AML-193 (cell line): ENCODE measurements at places on chromosomes 1 and 21.

DNA sequence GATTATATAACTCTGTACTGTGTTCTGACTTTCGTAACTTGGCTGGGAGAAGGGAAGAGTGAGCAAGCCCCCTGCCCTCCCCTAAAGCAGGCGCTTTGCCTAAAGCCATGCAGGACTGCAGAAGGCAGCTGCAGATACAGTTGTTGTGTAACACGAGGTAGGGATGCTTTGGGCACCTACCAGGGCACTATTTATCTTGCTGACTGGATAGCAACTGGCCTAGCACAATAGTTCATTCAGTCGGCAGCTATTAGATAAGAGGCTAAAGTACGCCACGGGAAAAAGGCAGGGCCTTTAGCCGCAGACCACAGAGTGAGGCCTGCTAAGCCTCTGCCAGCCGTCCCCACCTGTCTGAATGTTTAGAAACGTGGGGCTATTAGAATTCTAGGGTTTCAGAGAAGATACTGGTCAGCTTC, 80.9 kb downstream of the TTC3 start:
- no peak for DNase-seq

GRCh38 chr21:32994305-32994704, 31.4 kb upstream of the OLIG2 start:
- DNase-seq = peak; percentile 34

GRCh38 chr1:115647507-115647906, 5.7 kb downstream of the VANGL1 start:
- no peak for DNase-seq

GRCh38 chr1:1065265-1065939, 8.7 kb downstream of the RNF223 start:
- DNase-seq = no peak

DNA sequence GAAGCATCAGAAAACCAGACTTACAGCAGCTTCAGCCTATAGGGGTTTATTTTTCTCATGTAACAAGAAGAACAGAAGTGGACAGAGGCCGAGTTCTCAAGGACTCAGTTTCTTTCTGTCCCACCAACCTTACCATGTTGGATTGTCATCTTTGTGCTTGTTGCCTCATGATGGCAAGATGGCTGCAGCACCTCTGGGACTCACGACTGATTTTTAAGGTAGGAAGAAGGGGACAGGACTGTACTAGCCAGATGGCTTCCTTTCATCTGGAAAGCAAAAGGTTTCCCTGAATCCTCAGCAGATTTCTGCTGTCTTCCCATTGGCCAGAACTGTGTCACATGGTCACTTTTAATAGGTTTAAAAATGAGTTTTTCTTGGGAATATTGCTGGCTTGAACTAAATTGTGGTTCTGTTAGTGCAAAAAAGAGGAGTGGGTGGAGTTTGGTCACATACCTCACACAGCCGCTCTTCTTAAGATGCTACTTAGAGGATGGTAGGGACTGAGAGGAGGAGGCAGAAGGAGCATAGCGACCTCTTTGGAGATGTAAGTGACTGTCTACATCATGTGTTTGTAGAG, 48.1 kb upstream of the ENAH start:
- DNase-seq = no peak

DNA sequence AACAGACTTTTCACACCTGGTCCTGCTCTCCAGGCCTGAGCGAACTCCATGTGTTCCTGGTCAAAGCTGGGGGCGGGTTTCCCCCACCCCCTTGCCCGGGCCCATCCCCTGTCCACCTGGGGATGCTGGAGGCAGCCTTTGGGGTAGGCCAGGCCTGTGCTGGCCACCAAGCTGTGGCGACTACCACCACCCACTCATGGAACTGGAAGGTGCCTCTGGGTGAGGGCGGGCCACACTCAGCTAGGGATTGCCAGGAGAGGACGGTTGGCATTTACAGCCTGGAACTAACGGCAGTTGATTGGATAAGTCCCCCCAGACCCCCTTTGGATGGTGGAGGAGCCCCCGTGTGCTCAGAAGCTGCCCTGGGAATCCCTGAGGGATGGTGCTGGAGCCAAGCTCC, 7.9 kb downstream of the S100B start:
- no peak for DNase-seq

DNA sequence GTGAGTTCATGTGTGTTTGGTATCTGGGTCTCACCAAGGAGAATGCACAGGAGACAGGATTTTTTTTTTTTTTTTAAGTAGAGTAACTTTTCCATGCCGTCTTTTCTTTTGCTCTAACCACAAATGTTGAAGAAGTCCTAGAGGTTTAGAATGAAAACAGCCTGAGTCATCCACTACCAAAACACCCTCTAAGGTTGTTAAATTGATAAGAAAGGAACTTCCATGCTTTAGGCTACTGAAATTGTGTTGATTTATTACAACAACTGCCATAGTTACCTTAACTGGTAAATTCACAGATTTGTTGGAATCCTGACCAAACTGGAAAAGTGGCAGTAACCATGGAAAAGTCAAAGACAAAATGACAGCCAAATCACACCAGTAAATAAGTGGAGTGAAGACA, 375.6 kb downstream of the AMY1C start:
- DNase-seq = no peak

- no peak for DNase-seq
These were observed 20.5 kb upstream of the SIPA1L2 start for GRCh38 chr1:232650418-232650817.

DNA sequence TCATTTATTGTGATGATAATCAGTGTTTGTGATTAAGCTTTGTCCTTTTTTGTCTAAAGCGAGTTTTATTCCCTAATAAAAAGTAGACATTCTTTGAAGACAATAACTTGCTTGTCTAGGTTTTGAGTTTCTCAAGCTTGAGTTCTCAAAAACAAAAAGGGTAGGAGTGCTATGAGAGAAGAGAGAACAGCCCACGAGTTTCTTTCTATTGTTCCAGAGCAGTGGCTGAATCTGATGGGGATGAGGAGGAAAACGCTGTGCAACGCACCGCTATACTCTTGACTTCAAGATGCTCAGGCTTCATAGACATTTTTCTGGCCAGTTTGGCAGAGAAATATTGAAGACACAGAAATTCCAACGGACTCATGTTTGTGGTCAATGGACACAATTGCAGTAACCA, 669.8 kb upstream of the B3GALT2 start:
- DNase-seq = no peak

DNA sequence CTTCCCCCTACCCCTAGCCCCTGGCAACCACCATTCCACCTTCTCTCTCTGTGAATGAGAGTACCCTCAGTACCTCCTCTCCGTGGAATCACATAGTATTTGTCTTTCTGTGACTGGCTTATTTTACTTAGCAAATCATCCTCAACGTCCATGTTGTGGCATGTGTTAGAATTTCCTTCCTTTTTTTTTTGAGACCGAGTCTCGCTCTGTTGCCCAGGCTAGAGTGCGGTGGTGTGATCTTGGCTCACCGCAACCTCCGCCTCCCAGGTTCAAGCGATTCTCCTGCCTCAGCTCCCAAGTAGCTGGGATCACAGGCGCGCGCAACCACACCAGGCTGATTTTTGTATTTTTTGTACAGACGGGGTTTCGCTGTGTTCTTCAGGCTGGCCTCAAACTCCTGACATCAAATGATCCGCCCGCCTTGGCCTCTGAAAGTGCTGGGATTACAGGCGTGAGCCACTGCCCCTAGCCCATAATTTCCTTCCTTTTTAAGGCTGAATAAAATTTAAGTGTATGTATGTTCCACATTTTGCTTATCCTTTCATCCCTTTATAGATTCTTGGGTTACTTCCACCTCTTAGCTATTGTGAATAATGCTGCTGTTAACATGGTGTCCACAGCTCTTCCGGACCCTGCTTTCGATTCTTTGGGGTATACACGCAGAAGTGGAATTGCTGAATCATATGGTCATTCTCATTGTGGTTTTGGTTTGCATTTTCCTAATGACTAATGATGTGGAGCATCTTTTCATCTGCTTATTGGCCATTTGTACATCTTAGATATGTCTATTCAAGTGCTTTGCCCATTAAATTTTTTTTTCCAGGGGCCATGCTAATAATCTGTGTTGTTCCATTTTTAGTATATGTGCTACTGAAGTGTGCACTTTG, 32.3 kb downstream of the ERRFI1 start:
- no peak for DNase-seq

GRCh38 chr1:89306273-89306672, 33.6 kb upstream of the GBP5 start:
- no peak for DNase-seq

DNA sequence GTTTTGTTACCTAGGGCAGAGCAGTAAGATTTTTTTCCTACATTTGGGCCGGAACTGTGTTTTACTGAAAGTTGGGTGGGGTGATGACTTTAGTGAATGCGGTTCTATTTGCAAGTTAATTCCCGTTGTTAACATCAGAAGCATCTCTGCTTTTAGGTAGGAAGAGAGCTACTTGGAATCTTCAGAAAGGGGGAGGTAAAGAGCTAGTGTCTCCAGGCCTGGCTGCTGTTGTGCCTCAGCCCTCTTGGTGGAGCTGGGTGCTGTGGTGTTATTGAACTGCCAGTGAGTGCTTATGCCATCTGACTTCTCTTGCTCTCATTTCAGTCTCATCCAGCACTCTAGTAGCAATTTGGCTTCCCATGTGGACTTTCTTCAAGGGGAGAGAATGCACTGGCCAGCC, 3.4 kb downstream of the KDM4A start:
- peak; percentile 28 for DNase-seq

DNA sequence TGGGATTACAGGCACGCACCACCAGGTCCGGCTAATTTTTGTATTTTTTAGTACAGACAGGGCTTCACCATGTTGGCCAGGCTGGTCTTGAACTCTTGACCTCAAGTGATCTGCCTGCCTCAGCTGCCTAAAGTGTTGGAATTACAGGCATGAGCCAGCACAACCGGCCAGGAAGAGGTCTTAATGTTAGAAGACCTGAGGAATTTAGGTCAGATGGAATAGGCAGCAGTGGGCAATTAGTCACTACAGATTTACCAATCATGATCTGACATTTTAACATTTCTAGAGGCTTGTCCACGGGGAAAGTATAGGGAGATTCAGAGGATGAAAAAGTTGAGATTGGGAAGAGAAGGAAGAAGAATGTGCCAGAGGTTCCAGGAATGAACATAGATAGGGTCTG, 8.9 kb upstream of the APP start:
- no peak for DNase-seq

- DNase-seq = no peak
These were observed 39.8 kb downstream of the ZNF691 start for GRCh38 chr1:42886046-42886739.

DNA sequence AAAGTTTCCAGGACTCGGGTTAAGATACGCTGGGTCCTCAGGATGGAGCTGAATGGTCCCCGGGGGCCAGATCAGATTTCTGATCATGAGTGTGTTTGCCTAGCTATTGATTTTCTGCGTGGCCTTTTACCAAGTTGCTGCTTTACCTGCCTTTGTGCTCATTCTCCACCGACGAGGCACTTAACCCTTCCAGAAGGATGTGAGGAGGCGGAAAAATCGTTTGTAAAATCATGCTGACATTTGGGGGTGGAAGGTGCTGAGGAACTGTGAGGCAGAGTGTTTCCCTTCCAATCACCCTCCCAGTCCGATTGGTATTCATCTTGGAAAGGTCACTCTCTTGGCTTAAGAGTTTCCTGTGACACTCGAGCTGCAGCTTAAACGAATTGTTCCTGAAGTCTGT, 337.1 kb upstream of the KAZN start:
- DNase-seq = no peak

DNA sequence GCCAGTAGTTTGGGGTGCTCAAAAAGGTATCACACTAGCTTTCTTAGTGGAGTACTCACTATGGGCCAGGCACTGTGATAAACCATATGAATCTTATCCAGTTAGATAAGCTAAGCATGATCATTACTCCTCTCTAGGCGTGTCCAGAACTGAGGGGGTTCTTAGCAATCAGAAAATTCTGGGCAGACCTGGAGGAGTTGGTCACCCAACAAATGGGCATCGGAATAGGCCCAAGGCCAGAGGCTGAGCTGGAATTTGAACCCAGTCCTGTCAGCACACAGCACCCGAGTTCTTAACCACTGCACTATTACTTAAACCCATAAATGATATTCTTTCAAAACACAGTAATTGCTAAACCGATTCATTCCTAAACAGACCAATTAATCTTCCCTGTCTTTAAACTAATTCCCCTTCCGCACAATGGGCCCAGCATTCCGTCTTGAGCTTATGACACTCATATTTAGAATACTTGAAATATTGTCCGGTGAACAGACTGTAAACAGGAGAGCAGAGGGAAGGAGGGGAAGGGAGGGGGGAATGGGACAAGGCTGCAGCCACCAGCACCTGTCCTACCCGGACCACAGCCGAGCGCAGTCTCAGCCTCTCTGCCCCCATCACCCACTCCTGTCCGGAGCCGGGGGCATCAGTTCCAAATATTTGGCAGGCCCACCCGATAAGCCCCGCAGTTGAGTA, 113.0 kb upstream of the GADD45A start:
- no peak for DNase-seq

DNA sequence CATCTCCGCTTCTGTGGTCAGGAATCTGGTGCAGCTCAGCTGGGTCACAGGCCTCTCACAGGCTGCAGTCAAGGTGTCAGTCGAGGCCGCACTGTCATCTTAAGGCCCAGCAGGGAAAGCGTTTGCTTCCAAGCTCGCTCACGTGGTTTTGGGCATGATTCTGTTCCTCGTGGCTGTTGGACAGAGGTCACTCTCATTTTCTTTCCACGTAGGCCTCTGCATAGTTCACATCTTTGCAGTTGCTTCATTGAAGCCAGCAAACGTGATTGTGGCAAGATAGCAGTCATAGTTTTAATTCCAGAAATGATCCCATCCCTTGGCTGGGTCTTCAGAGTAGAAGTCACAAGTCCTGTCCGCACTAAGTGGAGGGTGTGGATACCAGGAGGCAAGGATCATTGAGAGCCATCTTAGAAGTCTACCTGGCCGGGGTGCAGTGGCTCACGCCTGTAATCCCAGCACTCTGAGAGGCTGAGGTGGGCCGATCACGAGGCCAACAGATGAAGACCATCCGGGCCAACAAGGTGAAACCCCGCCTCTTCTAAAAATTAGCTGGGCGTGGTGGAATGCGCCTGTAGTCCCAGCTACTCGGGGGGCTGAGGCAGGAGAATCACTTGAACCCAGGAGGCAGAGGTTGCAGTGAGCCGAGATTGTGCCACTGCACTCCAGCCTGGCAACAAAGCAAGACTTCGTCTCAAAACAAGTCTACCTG, 24.5 kb downstream of the NECAP2 start:
- no peak for DNase-seq

GRCh38 chr1:44830900-44831304, 12.2 kb downstream of the PTCH2 start:
- no peak for DNase-seq

- peak; percentile 15 for DNase-seq
These were observed 9.9 kb downstream of the TOR1AIP2 start for GRCh38 chr1:179867493-179868330.

GRCh38 chr1:1788646-1789431, 10.6 kb upstream of the NADK start:
- no peak for DNase-seq

DNA sequence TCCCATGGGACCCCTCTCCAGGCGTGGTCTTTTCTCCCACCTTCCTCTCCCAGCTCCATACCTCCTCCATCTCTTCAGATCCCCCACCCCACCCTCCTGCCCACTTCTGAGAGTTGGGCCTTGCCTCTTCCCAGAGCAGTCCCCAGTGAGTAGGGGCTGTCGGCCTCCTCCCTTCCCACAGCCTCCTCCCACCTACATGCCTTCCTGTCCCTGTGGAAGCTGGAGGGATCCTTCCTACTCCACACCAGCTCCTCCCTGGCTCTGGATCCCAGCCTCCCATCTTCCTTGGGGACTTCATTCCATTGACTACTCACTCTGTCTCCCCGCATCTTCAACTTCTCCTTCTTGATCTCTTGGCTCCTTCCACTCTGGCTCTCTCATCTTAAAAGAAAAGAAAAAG, 24.9 kb downstream of the KCNQ4 start:
- no peak for DNase-seq

- no peak for DNase-seq
These were observed 5.0 kb downstream of the ABCA4 start for GRCh38 chr1:94115900-94116436.
